Cerebellum (tissue), 4 donors: ENCODE measurements at places on chromosomes 2 and 18. TPM values are rescaled to one million over a fixed set of nuclear protein-coding genes. Genes with fewer than 3 reads are reported as not detected.

- DNase-seq = no peak
Observed at GRCh38 chr2:173986805-173987204, 21.6 kb upstream of the SP3 start.

Gene CRYBA2
- total RNA-seq = not detected

- no peak for DNase-seq
Observed at GRCh38 chr2:183666031-183666430, 541.8 kb downstream of the NUP35 start.

Gene DNAJB2
- total RNA-seq = 51.0 TPM
